ENCODE measurements at places on chromosomes 2 and 18. TPM values are rescaled to one million over a fixed set of nuclear protein-coding genes. Genes with fewer than 3 reads are reported as not detected.

- no peaks in the 10 kb centered on the region for H3K36me3 ChIP-seq
- no peak overlapping the region for H3K27ac ChIP-seq
- no peaks in the 10 kb centered on the region for H3K4me1 ChIP-seq
- H3K4me3 ChIP-seq, result no peak overlapping the region
Measured at GRCh38 chr2:85854166-85854509, 34.7 kb downstream of the ST3GAL5 start.

- H3K4me1 ChIP-seq, result no peaks in the 10 kb centered on the region
- H3K27ac ChIP-seq, result no peak overlapping the region
- no peak for DNase-seq
- no peaks in the 10 kb centered on the region for H3K36me3 ChIP-seq
Measured at GRCh38 chr2:135202751-135203150, 150.7 kb downstream of the RAB3GAP1 start.

GRCh38 chr2:33020883-33021282 is 74.1 kb downstream of the LTBP1 start:
- DNase-seq, result no peak
- H3K27me3 ChIP-seq, result no peaks in the 10 kb centered on the region
- H3K27ac ChIP-seq, result no peak overlapping the region
- no peaks in the 10 kb centered on the region for H3K4me1 ChIP-seq

Gene TANC1
- total RNA-seq, result 7.8 TPM

Gene SANBR
- 12.1 TPM for total RNA-seq

DNA sequence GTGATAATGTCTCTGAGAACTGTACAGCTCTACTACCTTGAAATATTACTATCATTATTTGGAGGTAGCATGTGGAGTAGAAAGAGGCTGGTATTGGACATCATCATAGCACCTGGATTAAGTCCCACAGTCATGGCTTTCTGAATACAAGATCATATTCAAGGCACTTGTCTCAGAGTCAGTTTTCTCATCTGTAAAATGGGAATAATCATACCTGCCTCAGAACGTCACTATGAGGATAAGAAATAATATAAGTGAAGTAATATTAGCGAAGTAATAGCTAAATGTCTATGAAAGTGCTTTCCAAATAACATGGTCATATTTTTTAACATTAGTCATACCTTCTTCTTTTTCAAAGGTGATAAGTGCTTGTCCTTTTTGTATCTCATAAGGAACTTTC is 11.0 kb downstream of the NMI start:
- H3K4me3 ChIP-seq, result no peak overlapping the region
- no peaks in the 10 kb centered on the region for H3K4me1 ChIP-seq
- DNase-seq, result no peak
- no peaks in the 10 kb centered on the region for H3K36me3 ChIP-seq
- no peaks in the 10 kb centered on the region for H3K27me3 ChIP-seq

- H3K27ac ChIP-seq, result no peak overlapping the region
- DNase-seq, result no peak
- no peaks in the 10 kb centered on the region for H3K36me3 ChIP-seq
- no peaks in the 10 kb centered on the region for H3K4me1 ChIP-seq
- no peak overlapping the region for H3K4me3 ChIP-seq
Measured at GRCh38 chr2:114330594-114330993, 111.8 kb upstream of the DPP10 start.

Gene AGXT
- not detected for total RNA-seq

DNA sequence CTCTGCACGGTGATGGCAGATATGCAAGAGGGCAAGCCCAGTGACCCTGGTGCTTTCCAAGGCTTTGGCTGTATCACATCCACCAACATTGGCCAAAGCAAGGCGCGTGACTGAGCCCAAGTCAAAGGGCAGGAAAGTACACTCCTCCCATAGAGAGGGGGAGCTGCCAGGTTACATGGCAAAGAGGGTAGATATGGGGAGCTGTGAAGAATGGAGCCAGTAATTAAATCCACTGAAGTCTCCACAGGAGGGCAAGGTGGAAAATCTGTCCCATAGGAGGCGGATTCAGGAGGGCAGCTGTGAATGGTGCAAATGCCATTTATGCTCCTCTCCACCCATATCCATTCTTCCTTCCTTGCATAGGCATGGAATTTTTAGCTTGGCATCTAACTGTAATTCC is 44.6 kb upstream of the THOC1 start:
- no peak overlapping the region for H3K27ac ChIP-seq
- H3K4me1 ChIP-seq, result 0 out of 2 replicates have a peak, but pooled peaks cover 2% of the 10 kb centered on the region
- no peak for DNase-seq
- H3K27me3 ChIP-seq, result no peaks in the 10 kb centered on the region

GRCh38 chr2:27428213-27428977 is at the start of gene NRBP1:
NRBP1 (plus strand) TSS chr2:27428631; CDS start chr2:27433274, 4,643 bp downstream.
- no peaks in the 10 kb centered on the region for H3K4me1 ChIP-seq
- peak; percentile 96 for DNase-seq
- peaks cover under 1% of the 10 kb centered on the region for H3K36me3 ChIP-seq
- H3K27me3 ChIP-seq, result no peaks in the 10 kb centered on the region
- H3K4me3 ChIP-seq, result peak within 1 kb of the TSS; percentile 94

GRCh38 chr2:42296226-42296625 is 64.8 kb downstream of the COX7A2L start:
- no peak for DNase-seq
- peaks cover 43% of the 10 kb centered on the region for H3K36me3 ChIP-seq
- H3K4me1 ChIP-seq, result no peaks in the 10 kb centered on the region
- H3K4me3 ChIP-seq, result no peak overlapping the region
- H3K27ac ChIP-seq, result no peak overlapping the region
- no peaks in the 10 kb centered on the region for H3K27me3 ChIP-seq

Gene SNORC
- 2.1 TPM for total RNA-seq

DNA sequence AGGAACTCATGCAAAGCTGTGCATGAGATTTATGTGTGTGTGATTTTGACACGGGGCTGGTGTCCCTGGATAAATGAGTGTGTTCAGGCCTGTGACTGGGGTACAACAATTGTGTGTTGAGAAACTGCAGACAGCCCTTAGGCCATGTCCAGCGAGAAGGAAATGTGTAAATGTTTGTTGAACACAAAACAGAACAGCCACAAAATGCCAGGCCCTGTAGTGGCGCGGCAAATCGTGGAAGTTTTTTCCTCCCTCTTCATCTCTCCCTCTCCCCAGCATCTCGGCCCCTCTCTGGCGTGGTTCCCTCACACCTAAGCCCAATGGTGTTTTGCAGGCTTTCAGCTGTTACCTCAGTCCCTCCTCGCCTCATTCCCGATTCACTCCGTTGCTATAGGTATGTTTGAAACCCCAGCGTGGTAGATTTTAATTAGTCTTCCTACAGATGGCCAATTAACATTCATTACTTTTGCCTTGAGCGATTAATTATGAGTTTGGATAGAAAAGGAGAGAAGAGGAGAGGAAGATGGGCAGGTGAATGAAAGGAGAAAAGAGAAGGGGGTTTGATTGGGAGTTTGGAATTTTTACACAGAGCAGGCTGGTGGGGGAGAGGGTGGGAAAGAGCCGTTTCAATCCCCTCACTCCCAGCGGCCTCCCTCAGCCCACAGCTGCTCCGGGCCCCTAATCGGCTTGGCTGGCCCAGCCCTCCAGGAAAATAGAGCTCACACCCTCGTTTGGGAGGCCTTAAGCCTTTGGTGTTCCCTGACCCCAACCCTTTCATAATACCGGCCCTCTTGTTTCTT is 10.8 kb downstream of the SPR start:
- H3K27ac ChIP-seq, result no peak overlapping the region
- H3K27me3 ChIP-seq, result peaks cover 41% of the 10 kb centered on the region
- no peak for DNase-seq
- no peaks in the 10 kb centered on the region for H3K36me3 ChIP-seq
- H3K4me1 ChIP-seq, result peaks cover 6% of the 10 kb centered on the region

Measured in H1 (cell line).